ENCODE measurements at places on chromosomes 3 and 15.

GRCh38 chr3:39011191-39011736 lies 40.5 kb downstream of the SCN11A start:
- DNase-seq: no peak

DNA sequence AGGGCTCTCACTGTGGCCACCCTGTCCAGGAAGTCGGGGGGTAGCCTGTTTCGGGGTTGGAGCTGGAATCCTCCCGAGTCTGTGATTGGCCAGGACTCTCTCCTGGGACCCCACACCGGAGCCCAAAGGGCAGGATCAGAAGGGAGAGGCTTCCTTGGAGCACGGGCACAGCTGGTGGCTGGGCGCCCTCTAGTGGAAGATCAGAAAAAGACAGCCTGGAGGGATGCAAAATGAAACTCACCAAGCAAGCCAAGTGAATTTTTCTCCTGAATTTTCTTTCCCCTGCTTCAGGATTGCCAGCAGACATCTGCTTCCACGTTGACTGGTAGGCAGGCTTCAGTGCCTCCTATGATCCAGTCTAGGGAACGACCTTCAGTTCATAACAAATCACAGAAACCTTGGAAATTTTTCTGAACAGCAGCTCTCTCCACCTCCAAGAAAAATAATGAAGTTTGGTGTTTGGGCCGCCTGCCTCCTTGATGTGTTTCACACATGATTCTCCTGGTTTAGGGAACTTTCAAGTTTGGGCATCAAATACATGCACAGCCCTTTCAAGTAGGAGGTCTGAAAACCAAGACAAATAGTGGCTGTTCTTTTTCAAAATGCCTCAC lies 224.6 kb downstream of the VPS13C start:
- peak; percentile 34 for DNase-seq

GRCh38 chr3:195849322-195850074 lies 37.8 kb upstream of the MUC4 start:
- DNase-seq: no peak

- DNase-seq: no peak
These were observed 55.0 kb upstream of the DCP1A start for GRCh38 chr3:53402326-53402725.

DNA sequence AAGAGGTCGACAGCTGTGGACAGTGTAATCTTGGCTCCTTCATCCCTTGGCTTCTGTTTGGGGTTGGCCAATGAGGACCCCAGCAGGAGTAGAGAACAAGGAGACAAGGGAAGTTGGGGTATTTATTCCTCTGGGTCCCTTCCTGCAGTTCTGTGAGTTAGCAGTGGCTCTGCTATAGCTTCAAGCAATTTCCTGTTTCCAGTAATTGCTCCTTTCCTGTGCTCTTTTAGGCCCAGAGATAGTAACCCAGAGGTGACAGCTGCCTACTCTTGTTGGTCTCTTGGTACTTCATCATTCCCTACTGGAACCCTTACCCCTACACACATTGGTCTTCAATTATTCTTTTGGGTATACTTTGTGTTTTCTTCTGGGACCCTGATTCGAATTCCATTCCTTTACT lies 92.9 kb downstream of the NR1D2 start:
- no peak for DNase-seq

DNA sequence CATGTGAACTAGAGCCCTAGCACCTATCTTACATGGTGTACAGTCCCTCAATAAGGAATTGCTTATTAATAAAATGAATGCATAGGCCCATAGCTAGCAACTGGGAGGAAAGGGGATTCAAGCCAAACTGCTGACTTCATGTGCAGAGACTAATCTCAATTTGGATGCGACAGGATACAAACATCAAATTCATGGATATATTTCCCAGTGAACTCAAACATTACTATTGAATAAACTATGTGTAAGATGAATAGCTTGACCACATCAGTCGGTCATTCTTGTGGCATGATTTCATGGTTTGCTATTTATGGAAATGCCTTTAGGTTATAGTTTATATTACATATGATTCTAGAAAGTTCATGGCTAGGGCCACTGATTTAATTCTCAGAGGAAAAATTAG lies 268.6 kb upstream of the SLITRK3 start:
- DNase-seq: no peak

Measured in activated CD8-positive, alpha-beta memory T cell treated with anti-CD3 and anti-CD28 coated beads for 1 hour (primary cell).